ENCODE measurements at places on chromosomes 4 and X.

- DNase-seq, result peak; percentile 91
Measured at GRCh38 chrX:46180258-46180687, 364.9 kb downstream of the ZNF674 start.

DNA sequence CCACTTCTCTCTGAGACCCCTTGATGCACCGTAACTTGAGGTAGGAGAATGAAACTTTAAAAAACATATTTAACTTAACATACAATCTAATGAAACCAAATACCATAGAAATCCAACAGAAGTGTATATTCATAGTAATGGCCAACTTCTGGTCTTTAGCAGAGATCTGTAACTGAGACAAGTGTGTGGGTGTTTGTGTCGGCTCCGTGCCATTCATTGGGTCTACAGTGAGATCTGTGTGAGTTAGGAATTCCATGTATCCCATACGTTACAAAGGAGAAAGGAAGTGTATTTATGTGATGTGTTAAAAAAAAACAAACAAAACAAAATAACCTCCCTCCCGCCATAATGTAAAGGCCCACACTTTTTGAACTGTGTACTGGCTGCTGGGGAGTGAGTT lies 348.0 kb upstream of the NR3C2 start:
- no peak for DNase-seq

DNA sequence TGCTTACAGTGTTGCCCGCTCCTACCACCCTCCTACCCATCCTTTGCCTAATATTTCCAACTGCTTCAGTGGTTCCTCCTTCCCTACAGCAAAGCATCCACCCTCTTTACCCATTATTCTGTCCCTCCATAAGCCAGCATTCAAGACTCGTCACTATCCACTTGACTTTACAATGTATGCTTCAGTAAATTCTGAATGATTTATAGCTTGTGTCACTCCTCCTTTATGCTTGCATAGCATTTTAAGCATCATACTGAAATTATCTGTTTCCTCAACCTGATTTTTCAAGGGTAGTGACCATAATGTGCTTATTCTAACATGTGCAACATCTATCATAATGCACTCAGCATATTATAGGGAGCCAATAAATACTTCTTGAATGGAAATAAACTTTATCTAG lies 365.5 kb downstream of the RAB28 start:
- no peak for DNase-seq

DNA sequence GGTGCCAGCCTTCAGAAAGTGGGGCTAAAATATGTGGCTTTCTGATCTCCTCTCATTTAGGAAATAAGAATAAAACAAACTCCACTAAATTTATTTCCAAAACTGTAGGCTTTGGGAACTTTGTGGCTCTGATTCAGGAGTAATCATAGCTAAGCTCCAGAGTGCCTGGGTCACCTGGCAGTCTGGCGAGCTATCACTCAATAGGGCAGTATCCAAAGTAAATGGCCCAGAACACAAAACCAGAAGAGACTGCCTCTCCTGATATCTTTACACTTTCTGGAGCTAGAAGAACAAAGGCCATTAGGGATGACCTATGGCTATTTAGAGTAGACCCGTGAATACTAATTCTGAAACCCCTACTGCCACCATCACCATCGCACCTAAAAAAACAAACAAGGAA lies 17.0 kb upstream of the PPARGC1A start:
- DNase-seq, result no peak

- DNase-seq, result no peak
Measured at GRCh38 chrX:16836371-16836770, 33.8 kb downstream of the RBBP7 start.

- no peak for DNase-seq
Measured at GRCh38 chr4:52201715-52202114, 150.6 kb downstream of the SPATA18 start.

DNA sequence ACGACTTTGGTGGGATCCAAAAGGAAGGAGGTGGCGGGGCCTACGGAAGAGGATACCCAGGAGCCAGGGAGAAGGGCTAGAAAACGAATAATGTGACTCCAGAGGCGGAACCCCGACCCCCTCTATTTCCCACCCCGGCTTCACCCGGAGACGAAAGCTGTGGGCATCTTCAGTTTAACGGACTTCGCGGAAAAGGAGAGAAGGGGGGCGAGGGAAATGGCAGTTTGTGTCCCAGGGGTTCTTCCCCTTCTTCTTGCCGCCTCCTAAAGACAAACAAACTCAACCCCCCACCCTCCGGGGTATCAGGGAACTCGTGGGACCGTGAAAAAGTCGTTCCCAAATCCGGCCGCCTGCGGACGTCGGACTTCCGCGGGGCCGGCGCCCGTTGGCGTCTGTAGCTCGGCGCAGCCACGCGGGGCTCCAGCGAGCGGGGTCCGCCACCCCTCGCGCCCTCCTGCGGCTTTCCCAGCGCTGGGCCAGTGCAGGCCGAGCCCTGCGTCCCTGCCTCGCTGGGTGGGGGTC lies 3.6 kb upstream of the LEF1 start:
- peak; percentile 83 for DNase-seq

DNA sequence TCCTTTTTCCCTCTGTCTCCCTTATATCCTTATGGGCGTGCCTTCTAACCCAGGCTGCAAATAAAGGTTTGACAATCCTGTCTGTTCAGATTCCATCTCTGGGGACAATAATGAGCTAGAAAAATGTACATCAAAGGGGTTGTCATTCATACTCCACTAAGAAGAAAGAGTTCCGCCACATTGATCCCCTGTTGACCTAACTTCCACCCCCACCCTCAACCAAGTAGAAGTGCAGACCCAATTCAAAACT lies 541 bp upstream of the GABRA3 start:
- DNase-seq, result no peak

DNA sequence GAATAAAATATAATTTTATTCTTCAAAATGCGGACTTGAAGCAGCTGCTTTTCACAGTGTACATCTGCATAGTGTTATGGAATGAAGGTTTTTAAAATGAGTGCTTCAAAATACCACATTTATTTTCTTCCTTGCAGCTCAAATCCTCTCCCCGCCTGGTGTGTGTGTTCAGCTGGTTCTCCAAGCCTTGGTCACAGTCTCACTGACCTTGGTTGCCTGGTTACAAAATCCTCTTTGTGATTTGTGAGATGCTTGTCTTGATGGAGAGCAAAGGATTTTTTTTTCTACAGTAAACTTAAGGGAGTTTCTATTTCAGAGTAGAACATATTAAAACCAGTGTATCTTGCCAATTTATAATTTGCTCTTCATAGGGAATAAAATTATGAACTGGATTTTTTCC lies 139.2 kb downstream of the PCDH18 start:
- no peak for DNase-seq

- peak; percentile 8 for DNase-seq
Measured at GRCh38 chrX:50638123-50638522, 167.5 kb upstream of the DGKK start.

DNA sequence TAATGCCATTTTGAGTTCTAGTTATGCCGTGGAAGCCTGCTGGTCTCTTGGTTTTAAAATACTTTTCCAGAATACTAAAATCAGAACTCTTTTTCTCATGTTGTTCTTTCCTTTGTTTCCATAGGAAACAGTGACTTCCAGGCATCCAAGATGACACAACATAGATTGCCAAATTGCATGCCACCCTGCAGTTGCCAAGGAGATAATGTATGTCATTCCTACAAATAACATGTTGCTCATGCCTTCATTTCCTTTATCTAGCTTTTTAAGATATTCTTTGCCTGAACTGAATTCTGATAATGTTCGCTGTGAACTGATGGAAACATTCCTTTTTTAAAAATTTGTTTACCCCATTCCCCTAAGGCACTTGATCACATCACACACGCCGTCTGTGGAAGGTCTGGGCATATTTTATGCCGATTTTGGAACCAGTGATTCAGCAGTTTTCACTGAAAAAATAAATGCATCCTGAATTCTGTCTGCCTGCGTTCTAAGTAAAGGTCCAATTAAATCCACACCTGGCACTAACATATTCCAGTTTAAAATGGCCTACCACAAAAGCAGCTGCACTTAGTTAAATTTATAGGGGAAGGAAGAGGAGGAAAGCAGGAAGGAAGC lies 38.0 kb upstream of the COX7B2 start:
- no peak for DNase-seq

DNA sequence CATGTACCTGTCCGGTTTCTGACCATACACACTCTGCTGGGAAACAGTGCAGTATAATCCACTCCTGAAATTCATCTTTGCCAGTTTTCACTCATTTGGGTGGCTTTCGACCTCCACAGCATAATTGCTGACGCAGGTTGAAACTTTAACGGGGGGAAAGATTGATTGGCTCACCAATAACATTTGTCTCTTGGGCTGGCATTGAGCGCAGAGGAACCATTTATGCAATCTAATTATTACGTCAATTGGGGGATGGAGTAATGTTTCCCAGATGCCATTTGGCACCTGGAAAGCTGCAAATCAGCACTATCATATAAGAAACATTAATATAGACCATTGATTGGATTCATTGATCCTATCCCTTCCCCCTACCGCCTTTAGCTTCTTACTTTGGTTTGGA lies 24.1 kb upstream of the ARHGAP36 start:
- no peak for DNase-seq

DNA sequence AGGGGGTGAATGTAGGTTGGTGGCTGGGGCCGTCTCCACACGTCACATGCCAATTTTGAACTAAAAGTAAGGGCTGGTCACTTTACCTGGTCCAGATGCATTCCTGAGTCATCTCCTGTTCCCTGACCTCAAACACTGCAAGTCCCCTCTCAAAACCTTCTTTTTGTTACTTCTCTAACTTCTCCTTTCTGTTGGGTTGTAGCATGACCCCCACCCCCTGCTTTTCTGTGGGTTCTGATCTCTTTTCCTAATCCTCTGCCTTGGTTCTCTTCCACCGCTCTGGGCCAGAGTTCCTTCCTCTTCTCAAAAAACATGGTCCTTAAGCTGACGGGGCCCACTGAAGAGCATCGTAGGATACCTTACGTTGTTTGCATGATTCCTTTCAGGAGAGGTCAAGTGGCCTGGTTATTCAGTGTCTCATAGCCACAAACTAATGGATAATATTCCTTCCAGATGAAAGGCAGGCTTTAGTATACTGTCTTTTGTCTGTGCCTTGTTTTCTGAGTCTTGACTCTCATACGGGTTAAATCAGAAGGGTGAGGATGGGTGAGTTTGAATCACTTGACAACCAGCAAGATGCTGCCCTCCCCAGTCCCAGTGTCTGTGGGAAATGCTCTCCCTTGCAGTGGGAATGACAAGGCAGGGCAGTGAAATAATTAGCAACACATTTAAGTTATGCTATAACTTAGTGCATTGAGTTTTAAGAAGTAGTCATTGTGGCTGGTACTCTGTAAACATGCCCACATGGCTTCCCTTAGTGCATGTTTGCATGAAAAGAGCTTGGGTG lies 15.1 kb downstream of the SMS start:
- no peak for DNase-seq

DNA sequence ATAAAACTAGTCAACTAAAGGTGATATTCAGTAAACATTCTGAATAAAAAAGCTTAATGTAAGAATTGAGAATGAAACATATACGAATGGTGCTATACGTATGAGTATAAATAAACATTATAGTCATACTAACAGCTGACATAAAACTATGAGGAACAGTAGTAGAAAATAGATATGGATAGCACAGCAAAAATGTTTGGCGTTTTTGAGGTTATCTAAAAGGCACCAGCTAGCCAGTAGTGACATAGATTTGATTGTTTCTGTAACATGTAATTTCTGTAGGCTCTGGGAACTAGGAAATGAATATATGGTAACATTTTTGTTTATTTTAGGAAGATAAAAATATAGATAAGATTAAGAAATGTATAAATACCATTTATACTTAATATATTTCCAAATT lies 69.3 kb downstream of the SNX25 start:
- no peak for DNase-seq

GRCh38 chrX:20204351-20204750 lies 62.4 kb downstream of the RPS6KA3 start:
- DNase-seq, result peak; percentile 27

DNA sequence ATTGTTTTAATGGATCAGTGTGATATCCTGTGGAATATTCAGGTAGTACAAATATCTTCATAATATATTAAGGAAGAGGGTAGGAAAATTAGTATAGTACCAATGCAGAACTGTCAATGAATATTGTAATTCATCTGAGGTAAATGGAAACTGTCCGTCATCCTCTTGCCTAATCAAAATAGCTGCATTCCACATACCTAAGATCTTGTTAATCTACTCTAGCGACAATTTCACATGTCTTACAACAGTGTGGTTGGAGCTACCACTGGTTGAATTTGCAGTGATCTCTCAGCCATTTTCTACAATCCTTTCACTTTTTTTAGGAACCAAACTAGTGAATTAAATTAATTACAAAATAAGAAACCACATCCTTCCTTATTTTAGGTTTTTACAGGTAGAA lies 117.5 kb downstream of the PCDH18 start:
- no peak for DNase-seq

DNA sequence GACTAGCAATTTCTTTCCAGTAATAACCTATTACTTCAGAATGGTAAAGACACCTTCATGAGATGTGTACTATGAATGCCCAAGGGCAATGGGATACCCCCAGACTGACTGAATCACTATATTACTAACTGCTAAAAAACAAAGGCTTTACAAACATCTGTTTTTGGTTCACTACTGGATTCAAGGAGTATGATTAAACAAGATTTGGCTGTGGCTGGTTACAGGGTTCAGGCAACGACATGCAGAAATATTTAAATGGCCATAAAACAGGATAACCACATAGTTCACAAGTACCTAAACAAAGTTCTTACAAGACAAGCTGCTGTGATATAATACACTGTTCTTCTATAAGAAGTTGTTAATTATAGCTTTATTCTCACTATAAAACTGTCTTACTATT lies 128.2 kb downstream of the FRYL start:
- no peak for DNase-seq

DNA sequence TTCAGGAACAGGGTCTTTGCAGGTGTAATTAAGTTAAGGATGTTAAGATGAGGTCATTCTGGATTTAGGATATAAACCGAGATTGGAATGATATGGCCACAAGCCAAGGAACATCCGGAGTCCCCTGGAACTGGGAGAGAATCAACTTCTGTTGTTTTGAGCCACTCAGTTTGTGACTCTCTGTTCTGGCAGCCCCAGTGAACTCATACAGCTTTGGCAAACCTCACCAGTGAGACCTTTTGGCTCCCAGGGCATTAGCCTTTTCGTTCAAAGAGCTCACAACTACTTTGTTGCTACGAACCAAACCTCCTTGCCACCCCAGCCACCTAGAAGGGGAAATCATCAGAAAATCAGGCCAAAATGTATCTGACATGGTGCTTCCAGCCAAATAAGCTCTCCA lies 80.4 kb downstream of the MTMR1 start:
- no peak for DNase-seq

GRCh38 chr4:25032126-25032525 lies 1.4 kb upstream of the LGI2 start:
- no peak for DNase-seq

GRCh38 chr4:38152305-38152704 lies 192.1 kb downstream of the PTTG2 start:
- DNase-seq, result no peak

GRCh38 chr4:182495645-182496385 lies 252.6 kb downstream of the TENM3 start:
- no peak for DNase-seq
